Esophagus muscularis mucosa (tissue), 4 donors: ENCODE measurements at places on chromosomes 13 and 19. TPM values are rescaled to one million over a fixed set of nuclear protein-coding genes. Genes with fewer than 3 reads are reported as not detected.

GRCh38 chr19:39497996-39498797 is 550 bp upstream of the DLL3 start:
- DNase-seq, result no peak

- no peak for DNase-seq
Observed at GRCh38 chr13:49183672-49184325, 36.3 kb upstream of the MLNR start.

DNA sequence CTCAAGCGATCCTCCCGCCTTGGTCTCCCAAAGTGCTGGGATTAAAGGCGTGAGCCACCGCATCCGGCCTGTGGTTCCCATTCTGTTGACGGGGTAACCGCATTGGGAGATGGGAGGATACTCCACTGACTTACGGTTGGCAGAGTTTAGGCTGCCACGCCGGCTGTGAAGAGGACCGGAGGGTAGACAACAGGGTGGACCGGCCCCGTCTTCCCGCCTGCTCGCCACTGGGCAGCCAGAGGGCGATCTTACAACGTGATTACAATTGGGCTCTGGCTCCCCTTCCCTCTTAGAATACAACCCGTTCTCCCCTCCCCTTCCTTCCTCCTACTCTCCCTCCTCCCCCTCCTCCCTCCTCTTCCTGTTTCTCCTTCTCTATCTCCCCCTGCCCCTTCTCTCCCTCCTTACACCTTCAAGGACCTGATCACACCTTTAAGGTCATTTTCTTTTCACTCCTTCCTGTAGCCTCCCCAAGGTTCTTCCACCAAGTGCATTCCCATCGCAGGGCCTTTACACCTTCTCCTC is 957 bp upstream of the CCDC194 start:
- DNase-seq, result no peak

- no peak for DNase-seq
Observed at GRCh38 chr19:45767881-45768654, 984 bp downstream of the SIX5 start.

GRCh38 chr13:97913206-97913605 is 40.3 kb upstream of the IPO5 start:
- no peak for DNase-seq

DNA sequence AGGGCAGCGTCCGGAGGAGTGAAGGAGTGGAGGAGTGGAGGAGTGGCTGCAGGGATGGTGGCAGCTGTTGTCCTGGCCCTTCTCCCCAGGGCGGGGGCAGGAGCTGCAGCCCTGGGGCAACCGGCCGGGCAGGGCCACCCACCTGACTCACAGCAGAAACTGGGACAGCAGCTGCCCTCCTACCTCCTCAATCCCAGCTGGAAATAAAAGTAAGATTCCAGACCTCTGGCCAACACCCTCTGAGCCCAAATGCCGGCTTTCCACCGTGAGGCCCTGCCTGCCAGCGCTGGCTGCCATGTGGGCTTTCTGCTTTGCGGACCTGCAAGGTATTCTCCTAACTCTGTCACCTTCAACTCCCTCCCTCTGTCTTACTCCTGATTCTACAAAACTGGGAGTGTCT is 3.3 kb upstream of the CLPP start:
- DNase-seq, result no peak

ZNF737 gene
- total RNA-seq, result 8.0 TPM

GRCh38 chr19:28169168-28169887 is 1043.6 kb downstream of the UQCRFS1 start:
- no peak for DNase-seq

STARD13 gene
- total RNA-seq, result 55.4 TPM

GRCh38 chr13:90872491-90873025 is 474.9 kb upstream of the MIR17HG start:
- DNase-seq, result no peak

APOC1 gene
- not detected for total RNA-seq
